ENCODE measurements at places on chromosomes 2 and 18.
A peak's percentile ranks its signal among the peaks of the same experiment; 100 is the strongest.

DNA sequence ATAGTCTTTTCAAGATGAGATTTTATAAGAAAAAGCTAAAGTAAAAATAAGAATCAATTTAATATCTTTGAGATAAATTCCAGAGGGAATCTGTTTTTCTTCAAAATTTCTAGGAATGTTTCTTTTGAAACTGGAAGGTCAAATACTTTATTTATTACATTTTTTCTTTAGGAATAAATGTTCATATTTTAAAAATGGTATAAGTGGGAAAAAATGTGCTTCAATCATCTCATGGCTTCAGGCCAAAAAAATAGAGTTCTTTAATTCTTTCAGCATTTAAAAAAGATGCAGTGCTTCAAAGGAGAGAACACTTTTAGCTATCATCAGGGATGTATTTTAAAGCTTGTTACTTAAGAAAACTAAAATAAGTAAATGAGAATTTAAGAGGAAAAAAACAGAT, 110.6 kb downstream of the NEB start:
- no peak for DNase-seq

GRCh38 chr2:175353275-175353674, 171.8 kb upstream of the ATP5MC3 start:
- DNase-seq = no peak

GRCh38 chr2:105654474-105655004, 90.2 kb upstream of the NCK2 start:
- DNase-seq = no peak

GRCh38 chr2:196247976-196248280, 76.5 kb upstream of the STK17B start:
- no peak for DNase-seq

GRCh38 chr2:143085125-143085784, 44.0 kb upstream of the ARHGAP15 start:
- DNase-seq = no peak

DNA sequence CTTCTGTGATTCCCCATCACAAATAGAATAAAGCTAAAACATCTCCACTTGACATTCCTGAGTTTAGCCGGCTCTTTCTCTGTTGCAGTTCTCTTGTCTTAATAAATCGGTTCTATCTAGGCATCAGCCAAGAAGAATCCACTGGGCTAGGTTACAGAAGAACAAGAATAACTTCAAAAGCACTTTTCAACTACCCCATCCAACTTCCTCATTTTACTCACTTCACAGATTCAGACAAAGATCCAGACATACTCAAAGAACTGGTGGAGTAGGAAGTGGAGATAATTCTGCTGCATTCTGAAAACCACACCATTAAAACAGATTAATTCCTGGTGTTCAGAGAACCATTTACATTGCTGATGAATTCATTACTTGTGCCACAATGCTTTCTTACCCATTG, 9.6 kb upstream of the ALPK2 start:
- DNase-seq = no peak

DNA sequence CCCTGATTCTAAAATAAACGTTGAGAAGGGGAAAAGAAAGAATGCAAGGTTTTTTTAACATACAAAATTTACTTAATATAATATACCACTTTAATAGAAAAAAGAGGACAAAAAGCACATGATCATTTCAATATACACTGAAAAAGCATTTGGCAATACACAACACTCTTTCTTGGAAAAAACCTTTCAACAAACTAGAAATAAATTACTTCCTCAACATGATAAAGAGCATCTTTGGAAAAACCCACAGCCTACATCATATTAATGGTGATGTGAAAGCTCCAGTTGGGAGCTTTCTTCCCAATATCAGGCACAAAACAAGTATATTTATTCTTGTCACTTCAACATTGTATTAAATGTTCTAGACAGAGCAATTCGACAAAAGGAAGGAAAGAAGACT, 3.0 kb upstream of the POLR1B start:
- no peak for DNase-seq

DNA sequence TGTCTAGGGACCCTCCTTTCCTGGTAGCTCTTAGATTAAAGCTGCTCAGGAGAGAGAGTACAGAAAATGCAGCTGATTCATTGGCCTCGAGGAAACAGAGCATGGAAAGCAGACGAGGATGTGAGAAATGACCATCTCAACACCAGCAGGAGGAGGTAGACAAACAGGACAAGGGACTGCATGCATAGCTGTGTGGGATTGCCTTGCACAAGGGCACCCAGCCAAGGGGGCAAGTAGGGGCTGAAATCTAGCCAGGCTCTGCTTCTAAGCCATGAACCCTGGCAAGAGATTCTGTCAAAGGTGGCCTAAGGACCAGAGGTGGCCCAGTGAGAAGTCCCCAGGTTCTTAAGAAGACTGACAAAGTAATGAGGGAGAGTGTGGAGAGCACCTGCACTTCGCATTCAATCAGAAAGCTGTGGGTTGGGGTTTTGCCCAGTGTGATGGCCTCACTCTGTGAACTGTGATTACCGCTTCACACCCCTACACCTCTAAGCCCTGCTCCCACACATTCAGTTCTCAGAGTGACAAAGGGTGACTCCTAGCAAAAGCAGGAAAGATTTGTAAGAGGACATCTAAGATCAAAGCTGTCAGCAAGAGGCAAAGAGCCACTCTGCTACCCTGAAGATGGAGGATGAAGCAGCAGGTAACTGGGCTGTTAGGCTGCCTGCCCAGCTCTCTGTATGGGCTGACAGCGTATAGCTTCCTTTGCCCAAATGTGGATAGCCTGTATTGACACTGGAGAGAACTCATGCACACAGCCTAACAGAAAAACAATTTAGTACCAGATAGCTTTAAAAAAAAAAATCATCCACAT, 151.3 kb upstream of the PELI1 start:
- peak; percentile 68 for DNase-seq

DNA sequence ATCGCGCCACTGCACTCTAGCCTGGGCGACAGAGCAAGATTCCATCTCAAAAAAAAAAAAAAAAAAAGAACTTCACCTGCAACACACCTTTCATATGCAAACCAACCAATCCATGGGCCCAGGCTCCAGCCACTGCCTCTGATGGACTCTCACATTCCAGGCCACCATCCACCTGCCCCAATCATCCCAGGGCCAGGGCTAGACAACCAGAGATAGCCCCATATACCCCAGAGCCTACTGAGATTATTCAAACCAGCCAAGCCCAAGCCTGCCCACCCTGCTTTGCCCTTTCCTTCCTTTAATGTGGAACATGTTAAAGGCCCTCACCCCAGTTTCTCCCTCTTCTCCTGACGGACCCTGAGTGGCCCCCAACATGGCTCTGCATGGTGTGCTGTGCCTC, 57.0 kb downstream of the MRPL35 start:
- no peak for DNase-seq

DNA sequence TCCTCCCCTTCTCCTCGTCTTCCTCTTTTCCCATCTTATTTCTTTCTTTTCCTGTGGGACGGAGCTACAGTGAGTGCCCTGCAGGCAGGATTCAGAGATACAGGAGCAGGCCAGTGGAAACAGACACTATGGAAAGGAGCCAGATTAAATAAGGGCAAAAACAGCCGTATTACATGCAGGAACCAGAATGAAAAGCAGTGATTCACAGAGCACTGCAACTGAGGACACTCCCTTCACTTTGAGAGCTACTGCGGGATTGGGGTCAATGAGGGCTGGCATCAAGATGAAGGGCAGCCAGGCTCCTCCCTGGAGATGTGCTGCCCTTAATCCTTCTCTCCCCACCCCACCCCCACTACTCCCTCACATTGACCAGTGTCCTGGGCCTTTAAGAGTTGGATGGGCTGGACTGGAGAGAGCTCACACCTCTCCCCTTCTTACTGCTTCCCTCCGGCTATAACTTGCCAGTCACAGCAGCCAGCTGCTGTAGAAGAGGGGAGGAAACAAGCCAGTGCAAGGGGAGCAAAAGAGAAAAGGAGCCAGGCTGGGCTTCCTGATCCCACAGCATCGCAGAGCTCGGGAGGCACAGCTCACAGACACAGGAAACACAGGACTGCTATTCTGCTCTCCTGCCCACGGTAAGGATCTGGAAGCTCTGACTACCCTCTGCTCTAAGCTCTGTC, at the start of gene PLCD4:
Gene PLCD4, plus strand, starts transcription at position 464 of the 680 bp plus-strand sequence. CDS start 7,841 bp downstream, outside the sequence.
- DNase-seq = no peak

- DNase-seq = no peak
These were observed 98.9 kb downstream of the RTP5 start for GRCh38 chr2:241968417-241968816.

DNA sequence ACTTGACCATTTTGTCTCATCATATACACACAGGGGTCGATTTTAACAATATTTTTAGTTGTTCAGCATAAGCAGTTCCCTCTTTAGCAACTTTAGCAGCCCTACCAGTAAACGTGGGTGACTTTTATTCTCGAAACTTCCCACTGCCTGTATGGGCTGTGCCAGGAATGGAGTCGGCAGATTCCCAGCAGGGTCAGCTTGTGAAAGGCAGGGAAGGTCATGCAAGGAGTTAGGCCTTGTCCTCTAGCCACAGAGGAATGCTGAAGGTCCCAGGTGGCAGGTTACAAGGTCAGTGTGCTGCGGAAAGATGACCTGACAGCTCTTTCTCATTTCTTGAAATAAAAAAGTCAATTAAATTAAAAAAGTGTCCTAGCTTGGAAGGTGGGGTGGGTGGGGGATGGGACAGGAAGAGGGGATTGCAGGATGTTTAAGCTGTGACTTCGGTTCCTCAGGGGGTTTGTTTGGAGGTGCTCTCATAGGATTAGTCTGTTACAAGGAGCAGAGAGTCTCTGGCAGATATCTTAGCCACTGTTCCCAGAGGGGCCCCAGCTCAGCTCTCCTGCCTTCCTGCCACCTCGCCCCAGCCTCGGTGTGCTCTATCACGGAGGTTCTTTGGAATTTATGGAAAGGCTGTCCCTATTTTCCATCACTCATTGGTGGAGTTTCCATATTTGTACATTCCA, 21.4 kb downstream of the DRC1 start:
- no peak for DNase-seq

DNA sequence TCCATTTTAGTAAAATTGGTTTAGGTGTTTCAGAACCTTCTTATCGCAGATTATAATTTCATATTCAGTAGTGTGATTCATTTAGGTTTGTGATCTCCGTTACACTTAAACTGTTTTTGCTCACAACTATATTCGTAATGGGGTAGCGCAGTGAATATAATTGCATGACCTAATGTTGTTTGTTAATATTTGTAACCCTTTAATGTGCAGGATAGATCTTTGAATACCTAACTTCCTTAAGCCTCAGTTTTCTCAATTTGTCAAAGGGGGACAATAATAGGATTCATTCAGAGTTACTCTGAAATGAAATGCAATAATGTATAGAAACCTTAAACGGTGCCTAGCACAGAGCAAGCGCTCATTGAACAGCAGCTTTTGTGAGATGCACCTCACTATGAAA, 558 bp upstream of the ZDBF2 start:
- no peak for DNase-seq

DNA sequence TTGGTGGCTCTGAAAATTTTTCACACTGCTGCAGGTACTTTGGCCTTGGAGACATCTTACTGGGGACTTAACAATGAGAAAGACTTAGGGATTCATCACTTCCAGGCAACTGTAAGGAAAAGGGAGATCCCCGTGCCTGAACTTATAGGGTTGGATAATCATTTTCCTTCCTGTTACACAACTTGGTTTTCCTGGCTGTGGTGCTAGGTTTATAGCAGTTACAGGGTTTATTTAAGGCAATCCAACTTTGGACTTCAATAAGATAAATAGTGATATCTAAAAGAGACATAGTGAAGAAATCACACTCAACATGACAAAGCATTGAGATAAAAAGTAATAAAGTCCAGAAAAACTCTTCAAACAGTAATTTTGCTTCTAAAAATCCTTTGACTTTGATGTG, 70.2 kb upstream of the RAPH1 start:
- no peak for DNase-seq

GRCh38 chr18:38951633-38952032, 1386.0 kb upstream of the CELF4 start:
- DNase-seq = no peak

GRCh38 chr2:219613461-219614070, 13.9 kb upstream of the SLC4A3 start:
- no peak for DNase-seq

DNA sequence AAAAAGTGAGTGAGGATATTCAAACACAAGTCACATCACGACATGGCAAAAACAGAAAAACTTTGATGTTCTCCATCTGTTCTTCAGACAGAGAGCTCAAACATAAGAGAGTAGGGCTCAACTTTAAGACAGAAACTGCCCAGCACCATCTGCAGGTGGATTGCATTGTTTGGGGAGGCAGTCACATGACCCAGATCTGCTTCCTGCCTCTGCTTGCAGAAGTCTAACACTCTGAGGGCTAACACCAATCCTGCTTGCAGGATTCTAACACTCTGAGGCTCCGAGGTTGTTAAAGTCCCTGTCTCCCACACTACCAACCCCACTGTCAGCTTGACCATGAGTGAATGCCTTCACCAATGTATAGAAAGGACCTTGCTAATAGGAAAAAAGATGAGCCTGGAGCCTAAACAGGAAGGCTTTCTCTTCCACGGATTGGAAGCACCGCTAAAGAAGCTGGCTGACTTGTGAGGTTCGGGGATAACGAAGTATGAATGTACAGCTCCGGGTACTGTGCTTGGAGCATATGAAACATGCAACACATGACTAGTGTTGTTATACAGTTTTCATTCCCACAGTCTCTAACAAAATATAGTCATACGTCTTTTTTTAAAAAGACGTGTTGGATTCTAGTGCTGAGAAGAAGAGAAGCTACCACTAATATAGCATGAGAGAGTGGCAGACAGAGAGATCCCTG, 176.6 kb upstream of the CREB1 start:
- no peak for DNase-seq

- no peak for DNase-seq
These were observed 580.5 kb upstream of the NRXN1 start for GRCh38 chr2:51612387-51612786.

- DNase-seq = no peak
These were observed 49.2 kb downstream of the CYB5A start for GRCh38 chr18:74242438-74243096.

GRCh38 chr2:130828461-130828860, 8.3 kb upstream of the ARHGEF4 start:
- no peak for DNase-seq

GRCh38 chr2:154555710-154556109, 142.8 kb upstream of the KCNJ3 start:
- DNase-seq = no peak

Measured in GM13976 (cell line).